D721Med (cell line): ENCODE measurements at places on chromosomes 11 and 22.

- DNase-seq: peak; percentile 31
These were observed 1252.7 kb downstream of the BRD1 start for GRCh38 chr22:48574776-48575617.

DNA sequence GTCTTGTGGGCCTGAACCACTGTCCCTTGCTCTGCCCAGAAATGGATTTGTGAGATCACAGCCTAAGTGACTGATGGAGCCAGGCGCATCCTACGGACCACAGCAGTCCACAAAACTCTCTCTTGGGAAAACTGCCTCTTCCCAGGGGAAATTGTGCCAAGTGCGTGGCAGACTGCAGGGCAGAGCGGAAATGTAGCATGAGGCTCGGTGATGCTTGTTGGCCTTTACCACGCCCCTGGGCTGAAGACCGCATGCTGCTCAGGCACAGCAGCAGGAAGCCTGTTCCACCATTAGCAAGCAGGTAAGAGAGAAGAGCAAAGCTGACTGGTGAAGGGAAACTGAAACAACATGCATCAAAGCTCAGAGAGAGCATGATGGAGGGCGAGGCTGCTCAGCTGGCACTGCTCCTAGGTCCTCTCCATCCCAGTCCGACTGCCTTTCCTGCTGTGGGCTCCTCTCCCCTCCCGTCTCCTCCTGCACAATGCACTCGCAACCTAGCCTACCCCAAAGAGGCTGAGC, 26.5 kb upstream of the SCARF2 start:
- DNase-seq: no peak

- DNase-seq: no peak
These were observed 12.1 kb upstream of the BBOX1 start for GRCh38 chr11:27028561-27028965.

GRCh38 chr11:95592471-95592870, 197.1 kb downstream of the FAM76B start:
- DNase-seq: no peak
